ENCODE measurements at places on chromosomes 7 and 10.

- peak; percentile 91 for DNase-seq
These were observed 6.5 kb downstream of the ASB13 start for GRCh38 chr10:5659702-5660528.

DNA sequence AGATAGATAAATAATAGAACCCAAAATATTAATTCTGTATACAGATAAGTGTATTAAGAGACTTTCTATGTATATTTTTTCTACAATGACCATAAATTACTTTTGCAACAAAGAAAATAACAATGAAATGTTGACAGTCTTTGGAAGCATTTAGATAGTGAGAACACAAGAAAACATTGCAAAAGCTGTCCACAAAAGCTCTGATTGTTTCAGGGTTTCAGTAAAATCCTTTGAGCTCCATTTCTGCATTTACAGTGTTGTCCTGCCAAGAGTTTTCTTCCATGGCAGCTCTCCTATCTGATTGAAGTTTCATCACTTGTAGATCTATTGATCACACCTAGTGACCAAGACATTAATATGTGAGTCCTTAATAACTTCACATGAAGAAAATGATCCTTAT, 321.8 kb downstream of the GPR37 start:
- DNase-seq = no peak

DNA sequence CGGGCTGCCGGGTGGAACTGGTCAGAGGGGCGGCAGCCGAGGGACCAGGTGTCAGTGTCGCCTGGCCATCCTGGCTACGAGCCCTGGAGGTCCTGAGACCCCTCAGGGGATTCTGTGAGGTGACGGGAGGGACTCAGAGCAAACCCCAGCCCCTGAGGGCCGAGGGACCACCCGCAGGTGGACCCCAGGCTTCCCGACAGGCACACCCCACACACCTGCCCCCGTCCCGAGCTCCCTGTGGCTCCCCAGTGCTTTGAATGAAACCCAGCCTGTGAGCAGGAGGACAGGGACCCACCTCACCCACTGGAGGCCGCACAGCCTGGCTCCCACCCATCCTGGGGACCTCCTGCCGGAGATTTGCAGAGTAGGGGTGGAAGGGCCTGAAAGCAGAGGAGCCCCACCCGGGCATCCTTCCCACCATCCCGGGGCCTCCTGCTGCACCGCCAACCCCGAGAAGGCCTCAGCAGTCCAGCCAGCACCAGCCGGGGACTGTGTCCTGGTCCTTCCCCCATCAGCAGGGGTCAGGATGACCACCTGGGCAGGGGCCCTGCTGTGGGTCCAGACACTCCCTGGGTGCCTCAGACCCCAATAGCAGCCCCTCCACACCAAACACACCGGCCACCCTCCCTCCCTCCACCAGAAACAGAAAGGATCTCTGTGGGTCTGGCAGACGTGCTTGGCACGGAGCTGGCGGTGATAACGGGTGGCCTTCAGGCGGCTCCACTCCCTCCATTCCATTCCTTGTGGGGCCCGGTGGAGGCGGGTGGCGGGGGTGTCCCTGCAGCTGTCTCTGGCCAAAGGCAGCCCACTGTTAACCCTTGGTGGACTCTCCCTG, 13.9 kb downstream of the VENTX start:
- DNase-seq = no peak

DNA sequence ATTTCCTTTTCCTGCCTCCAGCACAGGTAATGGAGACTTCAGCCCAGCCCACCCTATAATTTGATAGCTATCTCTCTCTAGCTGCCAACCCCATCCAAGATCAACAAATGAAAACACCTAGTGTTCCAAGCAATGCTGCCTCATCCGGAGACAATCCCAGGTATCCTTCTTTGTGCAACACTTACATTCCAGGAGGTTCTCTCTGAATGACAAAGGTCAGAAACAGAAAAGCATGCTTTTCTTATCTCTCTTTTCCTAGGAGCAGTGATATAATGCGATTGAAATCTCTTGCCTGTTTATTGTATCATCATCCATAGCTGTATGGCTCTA, 699.3 kb downstream of the INHBA start:
- no peak for DNase-seq

DNA sequence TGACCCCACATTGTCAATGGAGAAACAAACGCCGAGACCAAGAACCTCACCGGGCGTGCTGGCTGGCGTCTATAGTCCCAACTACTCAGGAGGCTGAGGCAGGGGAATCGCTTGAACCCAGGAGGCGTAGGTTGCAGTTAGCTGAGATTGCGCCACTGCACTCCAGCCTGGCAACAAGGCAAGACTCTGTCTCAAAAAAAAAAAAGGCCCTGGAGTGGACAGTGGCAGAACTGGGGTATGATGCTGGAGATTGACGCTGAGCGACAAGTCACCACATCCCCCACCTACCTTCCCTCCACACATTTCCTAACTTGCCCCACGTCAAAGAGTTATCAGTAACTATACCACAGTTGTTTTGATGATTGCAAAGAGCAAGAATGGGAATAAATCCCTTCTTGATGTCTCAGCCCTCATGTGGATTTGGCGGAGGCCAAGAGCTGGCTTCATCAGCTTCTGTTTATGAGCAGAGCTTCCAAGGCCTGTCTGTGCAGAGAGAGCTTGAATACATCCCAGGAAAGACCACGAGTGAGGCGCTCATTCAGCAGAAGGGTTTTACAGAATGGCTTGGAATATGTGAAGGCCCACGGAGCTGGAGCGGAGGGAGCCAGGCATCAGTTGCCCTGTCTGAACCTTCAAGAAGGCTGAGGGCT, 28.0 kb upstream of the TNS3 start:
- no peak for DNase-seq

DNA sequence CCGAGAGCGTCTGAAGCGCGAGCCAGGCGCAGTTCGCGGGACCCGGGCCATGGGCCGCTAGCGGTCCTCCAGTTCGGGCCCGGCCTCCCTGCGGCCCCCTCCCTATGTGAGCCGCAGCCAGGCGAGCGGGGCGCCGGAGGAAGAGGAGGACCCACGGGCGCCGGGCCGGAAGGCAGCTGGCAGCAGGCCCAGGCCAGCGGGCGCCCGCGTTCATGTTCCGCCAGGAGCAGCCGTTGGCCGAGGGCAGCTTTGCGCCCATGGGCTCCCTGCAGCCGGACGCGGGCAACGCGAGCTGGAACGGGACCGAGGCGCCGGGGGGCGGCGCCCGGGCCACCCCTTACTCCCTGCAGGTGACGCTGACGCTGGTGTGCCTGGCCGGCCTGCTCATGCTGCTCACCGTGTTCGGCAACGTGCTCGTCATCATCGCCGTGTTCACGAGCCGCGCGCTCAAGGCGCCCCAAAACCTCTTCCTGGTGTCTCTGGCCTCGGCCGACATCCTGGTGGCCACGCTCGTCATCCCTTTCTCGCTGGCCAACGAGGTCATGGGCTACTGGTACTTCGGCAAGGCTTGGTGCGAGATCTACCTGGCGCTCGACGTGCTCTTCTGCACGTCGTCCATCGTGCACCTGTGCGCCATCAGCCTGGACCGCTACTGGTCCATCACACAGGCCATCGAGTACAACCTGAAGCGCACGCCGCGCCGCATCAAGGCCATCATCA, 1.1 kb downstream of the ADRA2A start:
- peak; percentile 60 for DNase-seq

DNA sequence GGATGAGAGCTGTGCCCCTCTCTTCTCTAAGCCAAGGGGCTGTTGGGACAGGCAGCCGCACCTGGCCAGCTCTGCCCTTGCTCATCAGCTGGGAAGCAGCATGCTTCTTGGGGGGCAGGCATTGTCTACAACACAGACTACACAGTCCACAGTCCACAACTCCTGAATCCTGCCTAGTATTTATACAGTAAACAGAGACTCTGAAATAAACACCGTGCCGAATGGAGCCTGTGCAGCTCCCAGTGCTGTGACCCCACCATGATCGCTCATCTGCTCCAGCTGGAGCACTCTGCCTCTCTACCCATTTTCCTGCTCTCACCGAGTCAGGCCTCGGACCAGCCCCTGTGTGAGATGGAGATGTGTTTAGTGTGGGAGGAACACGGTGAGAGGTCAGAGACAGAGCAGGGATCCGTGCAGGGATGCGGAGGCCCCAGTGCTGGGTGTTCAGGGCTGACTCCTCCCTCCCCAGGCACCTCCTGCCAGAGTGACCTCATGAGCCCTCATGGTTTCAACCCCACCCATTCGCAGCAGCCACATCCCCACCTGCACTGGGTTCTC, 608.0 kb downstream of the DNAJB6 start:
- DNase-seq = no peak

- no peak for DNase-seq
These were observed 35.4 kb upstream of the FAM133B start for GRCh38 chr7:92625617-92626016.

- DNase-seq = no peak
These were observed 213.6 kb downstream of the DGKI start for GRCh38 chr7:137633133-137633532.

DNA sequence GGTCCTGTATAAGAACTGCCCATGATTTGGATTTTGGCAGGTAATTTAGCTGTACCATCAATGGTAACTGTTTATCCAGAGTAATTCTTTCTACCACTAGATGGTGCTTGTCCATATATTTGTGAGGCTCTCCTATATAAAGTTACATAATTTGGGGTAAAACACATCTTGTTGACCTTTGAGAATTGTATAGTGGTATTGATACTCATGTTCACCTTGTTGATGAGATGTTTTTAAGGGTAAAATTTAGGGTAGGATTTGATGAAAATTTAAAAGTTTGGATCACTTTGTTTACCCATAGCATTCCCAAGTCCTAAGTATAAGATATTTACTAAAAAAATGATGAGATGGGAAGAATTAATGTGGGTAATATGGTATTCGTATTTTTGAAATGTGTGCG, 31.6 kb downstream of the ST7 start:
- DNase-seq = peak; percentile 37

DNA sequence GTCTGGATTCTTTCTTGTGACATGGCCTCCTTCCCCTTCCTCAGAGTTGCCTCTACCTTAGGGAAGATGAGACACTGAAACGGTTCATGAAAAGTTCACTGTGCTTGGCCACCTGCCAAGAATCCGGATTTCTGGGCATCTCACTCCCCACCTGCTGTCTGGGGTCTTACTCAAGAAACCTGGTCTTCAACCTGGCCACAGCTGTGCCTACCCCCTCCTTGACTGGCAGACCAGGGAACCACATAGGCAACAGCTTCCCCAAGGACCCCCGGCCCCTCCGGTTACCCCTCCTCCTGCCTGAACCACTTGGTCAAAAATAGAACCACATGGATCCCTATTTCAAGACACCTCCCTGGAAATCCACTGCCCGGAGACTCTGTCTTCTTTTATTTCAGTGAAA, 58.7 kb upstream of the NANOS1 start:
- no peak for DNase-seq

DNA sequence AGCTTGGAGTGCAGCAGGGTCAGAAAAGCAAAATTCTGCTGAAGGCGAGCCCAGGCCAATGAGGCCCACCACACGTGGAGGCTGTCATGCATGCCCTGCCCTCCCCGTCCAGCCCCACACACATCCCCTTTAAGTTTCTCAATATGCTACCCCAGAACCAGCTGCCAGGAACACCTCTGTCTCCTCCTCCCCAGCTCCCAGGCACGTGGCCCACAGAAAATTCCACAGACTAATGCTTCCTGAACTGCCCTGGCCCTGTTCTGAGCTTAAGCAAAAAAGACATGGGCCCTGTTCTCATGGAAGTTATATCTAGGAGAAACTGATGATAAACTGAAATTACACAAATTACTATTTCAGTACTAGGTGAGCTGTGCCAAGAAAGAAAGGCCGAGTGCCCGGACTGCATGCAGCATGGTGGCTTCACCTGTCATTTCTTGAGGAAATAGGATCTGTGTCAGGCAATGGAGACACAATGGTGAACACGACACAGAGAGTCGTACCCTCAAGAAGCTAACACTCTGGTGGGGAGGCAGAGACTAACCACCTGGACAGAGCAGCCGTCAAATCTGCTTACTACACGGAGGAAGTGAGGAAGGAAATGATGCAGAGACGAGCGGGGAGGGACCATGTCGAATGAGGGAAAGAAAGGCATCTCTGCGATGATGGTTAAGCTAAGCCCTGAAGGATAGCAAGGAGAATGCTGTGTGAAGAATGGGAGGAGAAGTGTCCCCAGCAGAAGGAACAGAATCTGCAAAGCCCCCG, 44.5 kb downstream of the PODXL start:
- DNase-seq = no peak

GRCh38 chr7:151238924-151239836, 6.9 kb downstream of the CHPF2 start:
- DNase-seq = no peak

GRCh38 chr7:27897001-27897400, 157.0 kb downstream of the TAX1BP1 start:
- DNase-seq = no peak

- DNase-seq = no peak
These were observed 44.0 kb downstream of the CREB3L2 start for GRCh38 chr7:137957887-137958286.

DNA sequence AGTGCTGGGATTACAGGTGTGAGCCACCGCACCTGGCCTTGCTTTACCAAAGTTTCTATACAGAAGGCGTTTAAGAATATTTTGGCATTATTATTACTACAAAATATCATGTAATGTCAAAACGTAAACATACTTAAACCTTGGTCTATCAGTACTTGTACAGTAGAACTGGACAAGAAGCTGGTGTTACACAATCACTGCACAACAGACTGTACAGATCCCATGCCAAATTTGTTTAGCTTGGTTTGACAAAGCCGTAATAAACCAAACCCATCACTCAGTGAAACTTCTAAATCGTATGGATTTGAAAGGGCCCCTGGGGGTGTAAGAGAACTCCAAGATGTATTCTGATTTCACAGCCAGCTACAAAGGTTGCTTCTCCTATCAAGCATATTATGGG, 51.8 kb upstream of the RHEB start:
- DNase-seq = no peak

DNA sequence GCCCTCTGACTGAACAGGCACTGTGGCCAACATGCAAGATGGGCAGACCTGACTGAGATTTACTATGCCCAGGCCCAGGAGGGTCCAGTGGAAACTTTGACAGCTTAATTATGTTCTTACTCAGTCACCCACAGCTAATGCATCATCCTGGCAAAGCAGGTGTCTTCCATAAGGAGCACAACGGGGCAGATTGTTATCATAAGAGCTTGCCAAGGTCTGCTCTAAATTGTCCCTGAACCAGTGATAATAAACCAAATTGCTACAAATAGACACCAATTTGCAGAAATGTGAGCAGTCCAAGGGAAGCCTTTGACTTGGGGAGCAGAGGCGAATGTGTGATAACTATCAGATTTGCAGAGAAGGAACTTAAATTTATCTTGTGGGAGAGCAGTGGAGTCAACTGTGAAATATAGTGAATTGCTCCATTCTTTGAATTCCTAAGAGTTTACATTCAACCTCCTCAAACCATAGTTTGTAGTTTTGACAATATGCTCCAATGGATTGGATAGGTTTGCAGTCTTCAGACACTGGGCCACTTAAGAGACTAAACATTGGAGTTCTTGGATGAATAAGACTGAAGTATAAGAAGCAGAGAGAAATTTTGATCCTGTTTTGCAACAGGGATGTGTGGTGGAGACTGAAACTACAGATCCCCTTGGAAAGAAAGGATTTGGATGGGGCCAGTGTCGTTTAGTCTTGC, 494.7 kb downstream of the CCSER2 start:
- no peak for DNase-seq

GRCh38 chr7:19079066-19079465, 38.4 kb downstream of the TWIST1 start:
- DNase-seq = peak; percentile 7
